Activated CD8-positive, alpha-beta T cell treated with anti-CD3 and anti-CD28 coated beads for 36 hours (primary cell): ENCODE measurements at places on chromosomes 5 and 9. TPM values are rescaled to one million over a fixed set of nuclear protein-coding genes. Genes with fewer than 3 reads are reported as not detected.
A peak's percentile ranks its signal among the peaks of the same experiment; 100 is the strongest.

GRCh38 chr9:10079284-10079964 lies 533.4 kb downstream of the PTPRD start:
- DNase-seq = no peak

- no peak for DNase-seq
These were observed 79.4 kb downstream of the SIL1 start for GRCh38 chr5:139118804-139119203.

Gene HAVCR2
- total RNA-seq = 34.6 TPM

DNA sequence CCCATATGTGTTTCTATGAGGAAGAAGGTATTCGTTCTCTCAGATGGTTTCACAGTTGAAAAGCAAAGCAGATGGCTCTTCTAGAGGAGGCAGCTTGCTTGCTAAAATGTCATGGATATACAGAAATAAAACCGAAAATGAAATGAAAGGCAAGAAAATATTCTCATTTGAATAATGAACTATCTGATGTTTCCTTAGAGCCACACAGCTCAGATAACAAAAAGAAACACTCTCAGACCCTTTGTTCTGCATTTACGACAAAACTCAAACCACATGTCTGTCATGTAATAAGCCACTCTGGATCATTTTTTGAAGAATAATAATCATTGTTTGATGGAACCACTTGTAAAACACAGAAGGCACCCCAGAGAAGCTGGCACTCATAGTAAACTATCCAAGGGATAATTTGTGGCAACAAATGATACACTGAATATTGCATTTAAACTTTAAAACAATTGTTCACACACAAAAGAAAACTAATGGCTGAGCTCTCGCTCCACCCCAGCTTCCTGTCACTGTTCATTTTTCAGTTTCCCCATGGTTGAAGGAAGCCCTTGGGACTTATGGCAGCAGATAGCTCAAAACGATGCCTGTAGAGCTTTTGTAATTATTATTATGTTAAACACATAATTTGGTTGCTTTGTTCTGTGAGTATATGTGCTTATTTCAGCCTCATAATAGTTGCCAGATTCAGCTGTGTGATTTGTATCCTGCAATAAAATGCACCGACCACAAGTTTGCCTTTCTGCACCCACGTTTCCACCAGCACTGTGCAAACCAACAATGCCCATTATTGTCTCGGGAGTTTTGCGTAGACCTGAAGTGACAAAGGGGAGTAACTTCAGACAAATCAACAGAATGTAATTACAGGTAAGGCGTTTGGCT lies 256.0 kb downstream of the TMEM167A start:
- no peak for DNase-seq

- DNase-seq = peak; percentile 62
These were observed 19.3 kb upstream of the SMIM32 start for GRCh38 chr5:136212252-136212721.

Gene SERINC5
- total RNA-seq = 33.1 TPM

Gene PPP3R2
- total RNA-seq = not detected

GRCh38 chr5:84673785-84674184 lies 289.1 kb upstream of the EDIL3 start:
- DNase-seq = no peak

DNA sequence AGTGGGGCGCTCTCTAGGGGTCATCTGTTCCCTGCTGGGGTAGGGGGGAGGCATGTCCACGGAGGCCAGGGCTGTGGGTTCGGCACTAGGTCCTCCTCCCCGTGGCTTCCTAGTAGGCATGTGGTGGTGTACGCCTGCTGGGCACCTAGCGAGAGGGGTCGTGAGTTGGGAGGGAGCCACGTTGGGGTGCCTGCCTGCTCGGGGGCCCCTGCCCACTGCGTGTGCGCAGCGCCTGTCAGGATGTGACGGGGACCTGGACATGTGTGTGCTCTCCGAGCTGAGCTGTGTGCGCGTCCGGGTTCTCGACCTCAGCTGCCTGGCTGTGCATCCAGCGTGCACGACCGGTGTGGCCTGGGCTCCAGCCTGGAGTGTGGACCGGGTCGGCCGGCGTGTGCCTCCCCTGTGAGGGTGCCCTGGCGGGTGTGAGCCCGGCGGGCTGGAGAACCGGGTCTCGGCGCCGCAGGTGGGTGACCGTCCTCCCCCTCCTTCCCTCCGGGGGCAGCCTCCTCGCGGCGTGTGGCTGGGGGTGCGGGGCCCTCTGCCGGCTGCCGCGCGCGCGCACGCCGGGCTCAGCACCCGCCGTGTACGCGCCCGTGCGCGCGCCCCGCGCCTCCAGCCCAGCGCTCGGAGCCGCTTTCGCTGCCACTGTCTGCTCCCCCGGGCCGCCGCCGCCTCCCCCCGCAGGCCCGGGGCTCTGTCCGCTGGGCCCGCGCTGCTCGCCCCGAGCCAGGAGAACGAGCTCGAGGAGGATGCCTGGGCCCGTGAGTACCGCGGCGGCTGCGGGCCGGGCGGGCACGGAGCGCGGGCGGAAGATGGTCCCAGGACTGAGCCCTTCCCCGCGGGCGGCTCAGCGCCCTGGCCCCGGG lies at the start of gene PRR7:
Gene PRR7 (plus strand): TSS at position 615 of the 866 bp plus-strand sequence. CDS start 8,254 bp downstream, outside the sequence.
- DNase-seq = peak; percentile 77

DNA sequence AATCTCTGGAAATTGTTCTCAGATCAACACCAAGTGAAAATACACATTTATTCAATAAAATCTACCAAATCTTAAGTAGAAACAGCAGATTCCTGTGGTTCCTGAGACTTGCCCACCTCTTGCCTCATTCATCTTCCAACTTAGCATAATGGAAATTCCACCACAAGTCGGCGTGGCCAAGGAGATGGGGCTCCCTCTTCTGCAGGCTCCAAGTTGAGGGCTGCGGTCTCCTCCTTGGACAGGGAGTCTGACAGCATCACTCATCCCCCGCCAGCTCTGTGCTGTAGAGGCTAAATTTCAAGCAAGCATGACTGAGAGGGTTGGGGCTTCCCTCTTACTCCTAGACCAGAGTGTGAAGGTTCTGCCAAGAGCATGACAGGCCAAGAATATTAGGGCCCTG lies 273.7 kb downstream of the DIRAS2 start:
- DNase-seq = no peak

Gene ENHO
- total RNA-seq = not detected

Gene SLC36A3
- not detected for total RNA-seq

DNA sequence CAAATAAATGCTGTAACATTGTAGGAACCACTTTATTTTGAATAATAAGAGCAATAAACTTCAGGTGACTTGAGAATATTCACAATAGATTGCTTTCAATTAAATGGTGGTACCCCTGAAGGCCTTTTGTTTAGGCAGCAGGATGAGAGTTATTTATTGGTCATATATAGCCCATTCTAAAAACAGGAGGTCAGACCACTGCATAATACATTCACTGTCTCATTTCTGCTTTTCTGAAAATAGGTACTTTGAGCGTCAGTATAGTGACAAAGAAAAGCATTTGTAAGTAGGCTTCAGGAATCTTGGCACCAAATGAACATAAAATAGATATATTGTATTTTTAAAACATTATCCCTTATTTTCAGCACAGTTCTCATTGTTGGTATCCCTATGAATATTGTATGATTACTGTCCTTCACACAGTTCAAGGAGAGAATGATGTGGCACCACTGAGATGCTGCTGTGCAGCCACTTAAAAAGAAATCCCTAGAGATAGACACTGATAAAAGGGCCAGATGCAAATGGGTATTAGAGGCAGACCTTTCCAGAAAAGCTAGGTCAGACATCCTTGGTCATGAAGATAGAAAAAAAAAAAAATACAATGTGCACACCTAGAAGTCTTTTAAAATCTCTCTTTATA lies 381.8 kb upstream of the ST8SIA4 start:
- DNase-seq = no peak

GRCh38 chr5:10778179-10778910 lies 17.3 kb upstream of the DAP start:
- DNase-seq = no peak

- no peak for DNase-seq
These were observed 181.5 kb upstream of the RAI14 start for GRCh38 chr5:34474573-34475021.

Gene EMB
- total RNA-seq = 67.1 TPM

GRCh38 chr5:38871058-38871605 lies 25.3 kb downstream of the OSMR start:
- no peak for DNase-seq

GRCh38 chr9:77803423-77803822 lies 155.3 kb upstream of the GNA14 start:
- no peak for DNase-seq

Gene CDH6
- not detected for total RNA-seq

DNA sequence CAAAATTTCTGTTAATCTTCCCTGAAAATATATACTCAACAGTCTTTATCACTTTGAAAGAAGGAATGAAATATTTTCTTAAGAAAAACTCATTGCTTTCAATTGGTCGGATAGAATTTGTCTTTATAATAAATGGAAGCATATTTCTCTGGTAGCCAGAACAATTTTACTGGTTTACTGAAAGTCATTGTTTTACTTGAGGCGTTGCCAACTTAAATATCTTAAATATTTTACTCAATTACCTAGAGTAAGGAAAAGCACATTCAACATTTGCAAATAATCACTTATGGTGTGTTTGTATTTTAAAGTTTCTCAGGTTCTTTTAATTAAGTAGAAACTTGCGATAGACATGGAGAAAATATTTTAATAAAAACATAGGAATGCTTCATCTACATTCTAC lies 1181.7 kb downstream of the EFNA5 start:
- no peak for DNase-seq
